ENCODE measurements at places on chromosomes 1 and 21. TPM values are rescaled to one million over a fixed set of nuclear protein-coding genes. Genes with fewer than 3 reads are reported as not detected.

Gene TCEA3
- polyA plus RNA-seq, result 62.9 TPM

GRCh38 chr1:54604051-54604450 is 19.3 kb downstream of the FAM151A start:
- no peak for DNase-seq

Gene NTNG1
- 26.5 TPM for polyA plus RNA-seq

- DNase-seq, result no peak
Observed at GRCh38 chr1:182329471-182329870, 62.1 kb downstream of the GLUL start.

GRCh38 chr1:26126321-26127084 is 14.9 kb downstream of the PDIK1L start:
- DNase-seq, result no peak

Gene ITGB2
- polyA plus RNA-seq, result 10.5 TPM

Gene SH2D1B
- polyA plus RNA-seq, result 0.16 TPM

Gene CNTN2
- polyA plus RNA-seq, result 0.59 TPM

Gene NADK
- 53.0 TPM for polyA plus RNA-seq

DNA sequence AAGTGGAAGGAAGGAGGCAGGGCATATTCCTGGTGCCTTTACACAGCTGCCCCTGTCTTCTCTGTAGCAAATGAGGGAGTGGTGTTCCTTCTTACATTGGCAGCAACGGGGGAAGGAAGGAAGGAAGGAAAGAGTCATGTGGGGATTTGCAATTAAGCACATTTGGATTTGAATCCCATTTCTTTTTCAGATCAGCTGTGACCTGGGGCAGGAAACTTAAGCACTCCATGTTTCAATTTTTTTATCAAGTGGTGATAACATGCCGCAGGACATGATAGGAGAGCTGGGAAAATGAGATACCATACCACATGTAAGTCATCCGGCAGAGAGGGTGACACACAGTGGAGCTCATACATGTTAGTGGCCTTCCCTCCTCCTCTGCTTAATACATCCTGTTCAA is 186.8 kb downstream of the APP start:
- no peak for DNase-seq

DNA sequence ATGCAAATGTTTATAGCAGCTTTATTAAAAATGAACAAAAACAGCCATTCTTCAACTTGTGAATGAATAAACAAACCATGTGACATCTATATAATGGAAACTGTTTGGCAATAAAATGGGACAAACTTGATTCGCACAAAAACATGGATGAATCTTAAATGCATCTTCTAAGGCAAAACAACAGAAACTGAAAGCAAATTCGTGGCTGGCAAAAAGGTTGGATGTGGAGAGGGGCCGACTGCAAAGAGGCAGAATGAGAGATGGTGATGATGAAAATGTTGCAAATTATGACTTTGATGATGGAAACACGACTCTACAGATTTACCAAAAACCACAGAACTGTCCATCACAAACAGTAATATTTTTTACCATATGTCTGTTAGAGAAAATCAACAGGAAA is 327.0 kb upstream of the NR5A2 start:
- no peak for DNase-seq

GRCh38 chr1:235423214-235423652 is 56.0 kb downstream of the TBCE start:
- no peak for DNase-seq

DNA sequence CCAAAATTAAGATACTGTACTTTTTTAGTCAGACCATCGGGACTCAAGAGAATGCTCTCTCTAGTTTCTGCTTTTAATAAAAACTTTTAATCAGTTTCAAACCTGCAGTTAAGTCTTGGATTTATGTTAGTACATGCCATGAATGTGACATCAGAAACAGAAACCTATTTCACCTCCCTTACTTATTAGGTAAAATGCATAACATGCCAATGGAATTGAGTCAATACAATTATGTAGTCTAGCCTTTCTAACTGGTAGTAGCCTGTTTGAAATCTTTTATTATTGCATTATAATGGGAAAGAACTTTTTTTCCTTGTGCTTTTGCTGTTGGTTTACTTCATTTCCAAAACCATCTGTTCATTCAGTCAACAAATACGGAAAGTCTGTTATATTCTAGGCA is 4.8 kb downstream of the PHACTR4 start:
- DNase-seq, result no peak

DNA sequence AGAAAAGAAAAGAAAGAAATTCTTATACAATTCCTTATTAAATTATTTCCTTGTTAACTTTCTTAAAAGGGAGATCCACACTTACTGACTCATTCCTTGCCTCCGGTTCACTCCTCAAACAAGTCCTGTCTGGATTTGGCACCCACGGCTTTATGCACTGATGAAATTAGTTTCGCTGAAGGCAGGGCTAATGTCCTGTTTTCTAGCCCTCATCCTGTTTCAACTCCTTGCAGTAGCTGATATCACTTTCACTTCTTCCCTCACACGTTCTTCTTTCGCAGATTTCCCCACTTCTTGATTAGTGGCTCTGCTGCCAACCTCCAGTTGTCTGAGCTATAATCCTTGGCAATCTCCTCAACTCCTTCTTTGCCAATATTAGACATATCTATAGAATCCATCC is 215.2 kb downstream of the URB2 start:
- no peak for DNase-seq

- peak; percentile 44 for DNase-seq
Observed at GRCh38 chr1:107782217-107782845, 182.6 kb downstream of the VAV3 start.

Gene NTMT2
- not detected for polyA plus RNA-seq

GRCh38 chr1:7432102-7432899 is 338.8 kb upstream of the VAMP3 start:
- DNase-seq, result no peak

DNA sequence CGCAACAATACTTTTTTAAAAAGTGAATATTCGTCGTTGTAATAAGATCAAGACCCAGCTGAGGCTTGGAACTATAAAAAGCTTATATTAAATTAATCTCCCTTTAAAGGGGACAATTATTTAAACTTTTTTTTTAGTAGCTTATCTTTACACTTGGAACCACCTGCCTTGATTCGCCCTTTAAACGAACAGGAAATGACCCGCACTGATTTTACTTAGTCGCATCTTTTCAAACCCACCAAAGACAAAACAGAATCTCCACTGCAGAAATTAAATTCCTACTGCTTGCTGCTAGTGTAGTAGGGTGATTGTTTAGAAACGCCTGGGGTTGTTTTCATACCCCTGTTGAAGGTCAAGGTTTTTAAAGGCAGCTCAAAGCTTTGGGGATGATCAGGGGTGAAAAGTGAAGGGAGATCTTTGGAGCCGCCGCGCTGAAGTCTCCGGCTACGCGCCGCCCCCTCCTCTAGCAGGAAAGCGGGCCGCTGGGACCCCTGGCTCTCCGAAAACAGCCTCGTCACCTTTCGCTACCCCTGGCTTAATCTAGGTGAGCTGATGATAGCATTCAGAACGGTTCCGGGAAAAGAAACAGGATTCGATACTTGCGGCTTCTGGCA is 163.4 kb downstream of the RUNX1 start:
- DNase-seq, result no peak

Gene IFI6
- polyA plus RNA-seq, result 29.4 TPM

Gene GNG4
- polyA plus RNA-seq, result 4.5 TPM

DNA sequence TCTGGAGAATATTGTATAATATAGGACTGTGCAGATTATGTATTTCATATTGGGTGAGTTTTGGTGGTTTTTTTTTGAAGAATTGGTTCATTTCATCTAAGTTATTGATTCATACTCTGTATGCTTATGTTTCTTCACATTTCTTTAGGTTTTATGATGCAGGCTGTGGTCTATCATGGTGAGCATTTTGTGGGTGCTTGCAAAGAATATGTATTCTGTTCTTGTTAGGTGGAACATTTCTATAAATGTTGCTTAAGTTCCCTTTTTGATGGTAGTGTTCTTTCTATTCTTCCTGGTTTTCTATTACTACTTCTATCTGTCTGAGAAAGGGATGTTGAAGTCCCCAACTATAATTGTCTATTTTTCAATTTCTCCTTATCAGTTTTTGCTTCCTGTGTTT is 42.6 kb downstream of the PKN2 start:
- no peak for DNase-seq

Gene ADCY10
- polyA plus RNA-seq, result 0.73 TPM

DNA sequence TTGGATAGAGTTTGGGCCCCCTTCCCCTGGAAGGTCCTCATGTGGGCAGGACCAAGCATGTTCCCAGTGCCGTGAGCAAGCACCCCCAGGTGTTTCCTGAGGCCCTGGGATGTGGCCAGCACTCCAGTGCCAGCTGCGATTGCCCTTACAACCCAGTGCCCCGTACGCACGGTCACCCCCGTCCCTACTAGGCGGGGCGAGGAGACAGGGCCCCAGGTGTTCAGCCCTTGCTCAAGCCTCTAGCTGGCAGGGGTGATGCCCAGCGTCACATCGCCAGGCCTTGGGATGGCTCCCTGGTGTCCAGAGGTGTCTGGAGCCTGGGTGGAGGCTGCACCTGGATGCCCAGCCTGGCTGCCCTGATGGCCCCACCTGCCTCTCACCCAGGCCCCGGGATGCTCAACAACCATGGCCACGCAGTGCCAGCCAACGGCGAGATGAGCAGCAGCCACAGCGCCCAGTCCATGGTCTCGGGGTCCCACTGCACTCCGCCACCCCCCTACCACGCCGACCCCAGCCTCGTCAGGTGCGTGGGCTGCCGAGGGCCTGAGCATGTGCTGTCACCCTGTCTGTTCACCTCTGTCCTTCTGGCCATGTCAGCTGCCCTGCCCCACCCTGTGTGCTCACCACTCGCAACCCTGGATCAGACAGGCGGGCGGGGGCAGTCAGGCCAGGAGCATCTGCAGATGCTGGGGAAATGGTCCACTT is 21.6 kb upstream of the CCDC27 start:
- no peak for DNase-seq

- DNase-seq, result no peak
Observed at GRCh38 chr1:67537667-67538018, 107.4 kb upstream of the SERBP1 start.

GRCh38 chr1:33973799-33974545 is 110.1 kb downstream of the HMGB4 start:
- no peak for DNase-seq

DNA sequence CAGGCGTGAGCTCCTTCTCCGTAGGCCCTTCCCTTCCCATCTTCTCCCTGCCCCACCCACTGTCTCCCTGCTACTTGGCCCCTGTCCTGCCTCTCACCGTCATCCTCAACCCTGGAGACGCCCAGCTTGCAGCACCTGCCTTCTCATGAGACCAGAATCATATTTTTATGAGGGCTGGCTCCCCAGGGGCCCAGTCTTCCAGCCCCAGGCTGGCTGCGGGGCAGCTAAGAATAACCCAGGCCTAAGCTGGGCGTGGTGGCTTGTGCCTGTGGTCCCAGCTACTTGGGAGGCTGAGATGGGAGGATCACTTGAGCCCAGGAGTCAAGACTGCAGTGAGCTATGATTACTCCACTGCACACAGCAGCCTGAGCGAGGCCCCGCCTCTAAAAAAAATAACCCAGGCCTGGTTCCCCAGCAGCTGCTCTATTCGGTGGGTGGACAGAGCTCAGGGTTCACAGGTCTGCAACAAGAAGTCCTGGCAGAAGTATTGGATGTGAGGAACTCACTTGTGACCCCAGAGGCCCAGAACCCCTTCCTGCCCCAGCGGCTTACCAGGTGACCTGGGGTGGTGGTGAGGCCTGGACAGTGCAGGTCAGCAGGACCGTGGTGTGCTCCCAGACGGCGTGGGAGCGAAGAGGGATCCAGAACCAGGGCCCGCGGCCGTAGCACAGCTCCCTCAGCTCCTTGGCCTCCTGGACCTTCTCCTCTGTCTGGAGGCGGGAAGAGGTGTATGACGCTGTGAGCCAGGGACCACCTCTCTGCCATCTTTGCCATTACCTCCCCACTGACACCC is 6.4 kb downstream of the MYOM3 start:
- DNase-seq, result no peak

GRCh38 chr1:177306019-177306415 is 135.3 kb downstream of the BRINP2 start:
- no peak for DNase-seq

GRCh38 chr1:173768206-173768605 is 53.4 kb downstream of the KLHL20 start:
- DNase-seq, result no peak

DNA sequence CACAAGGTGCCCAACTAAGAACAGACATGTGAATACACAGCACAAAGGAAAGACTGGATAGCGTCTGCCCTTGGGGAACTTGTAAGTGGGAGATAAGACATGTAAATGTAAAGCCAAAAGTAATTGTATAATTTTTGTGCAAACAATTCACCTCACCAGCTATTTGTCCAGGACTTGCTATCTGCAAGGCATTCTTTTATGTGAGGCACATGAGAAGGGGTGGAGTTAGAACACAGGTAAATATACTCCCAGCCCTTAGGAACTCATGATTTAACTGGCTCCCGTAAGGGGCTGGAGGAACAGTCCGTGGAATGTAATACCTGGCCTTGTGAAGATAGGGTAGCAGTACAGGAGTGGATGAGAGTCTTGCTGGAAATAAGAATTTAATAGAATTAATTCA is 61.3 kb downstream of the CDK18 start:
- DNase-seq, result no peak

DNA sequence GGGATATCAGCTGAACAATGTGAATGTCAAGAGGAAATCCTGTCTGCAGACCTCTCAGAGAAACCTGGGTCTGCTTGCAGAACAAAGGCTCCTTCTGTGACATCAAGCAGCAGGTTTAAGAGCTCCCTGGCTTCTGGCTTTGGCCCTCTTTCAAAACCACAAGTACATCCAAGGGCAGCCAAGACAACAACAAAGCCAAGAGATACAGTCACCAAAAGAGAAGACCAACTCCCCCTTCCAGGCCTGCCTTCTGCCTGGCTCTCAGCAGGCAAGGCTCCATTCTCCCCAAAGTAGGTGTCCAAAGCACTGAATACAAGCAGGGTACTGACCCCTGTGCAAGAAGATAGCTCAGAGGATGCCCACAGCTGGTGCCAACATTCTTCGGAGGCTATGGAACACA is 11.5 kb downstream of the BCAR3 start:
- DNase-seq, result no peak

- DNase-seq, result no peak
Observed at GRCh38 chr1:113226148-113226547, 153.2 kb downstream of the LRIG2 start.

Gene FTCD
- polyA plus RNA-seq, result 49.8 TPM

Gene SKI
- 48.7 TPM for polyA plus RNA-seq

- peak; percentile 62 for DNase-seq
Observed at GRCh38 chr1:41783189-41783639, 135.5 kb downstream of the HIVEP3 start.

Gene GUCA2B
- not detected for polyA plus RNA-seq

- DNase-seq, result no peak
Observed at GRCh38 chr1:163203561-163203960, 845 bp upstream of the RGS5 start.

GRCh38 chr1:83900524-83900923 is 98.4 kb downstream of the TTLL7 start:
- no peak for DNase-seq

DNA sequence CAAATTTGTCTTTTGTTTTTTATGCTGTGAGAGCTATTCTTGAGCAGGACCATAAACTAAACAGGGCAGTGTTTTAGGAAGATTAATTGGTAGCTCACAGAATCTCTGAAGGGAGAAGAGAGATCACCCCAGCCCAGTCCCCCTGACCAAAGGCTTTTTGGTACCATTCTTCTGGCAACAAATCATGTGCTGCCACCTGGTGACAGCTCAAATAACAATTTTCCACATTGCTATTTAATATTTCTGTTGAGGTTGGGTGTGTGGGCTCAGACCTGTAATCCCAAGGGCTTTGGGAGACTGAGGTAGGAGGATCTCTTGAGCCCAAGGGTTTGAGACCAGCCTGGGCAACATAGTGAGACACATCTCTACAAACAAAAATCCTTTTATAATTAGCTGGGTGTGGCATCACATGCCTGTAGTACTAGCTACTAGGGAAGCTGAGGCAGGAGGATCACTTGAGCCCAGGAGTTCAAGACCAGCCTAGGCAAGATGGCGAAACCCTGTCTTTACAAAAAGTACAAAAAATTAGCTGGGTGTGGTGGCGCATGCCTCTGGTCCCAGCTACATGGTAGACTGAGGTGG is 2.2 kb upstream of the TESK2 start:
- no peak for DNase-seq
